ENCODE measurements at places on chromosomes 2 and 18. TPM values are rescaled to one million over a fixed set of nuclear protein-coding genes. Genes with fewer than 3 reads are reported as not detected.

DNA sequence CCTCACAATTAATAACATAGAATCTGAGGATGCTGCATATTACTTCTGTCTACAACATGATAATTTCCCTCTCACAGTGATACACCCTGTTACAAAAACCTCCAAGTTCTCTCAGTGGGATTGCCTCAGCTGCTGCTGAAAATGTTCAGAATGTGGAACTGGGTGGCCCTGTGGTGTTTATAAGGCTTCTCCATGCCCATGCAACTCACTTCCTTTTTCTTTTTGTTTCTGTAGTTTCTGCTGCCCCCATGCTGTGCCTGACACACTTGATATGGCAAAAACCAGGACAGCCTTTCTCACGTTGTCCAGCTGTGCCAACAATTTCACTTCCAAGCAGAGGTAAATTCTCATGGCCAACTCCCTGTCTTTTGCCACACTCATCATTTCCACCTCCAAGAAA is 206.2 kb downstream of the RPIA start:
- no peak for DNase-seq

DNA sequence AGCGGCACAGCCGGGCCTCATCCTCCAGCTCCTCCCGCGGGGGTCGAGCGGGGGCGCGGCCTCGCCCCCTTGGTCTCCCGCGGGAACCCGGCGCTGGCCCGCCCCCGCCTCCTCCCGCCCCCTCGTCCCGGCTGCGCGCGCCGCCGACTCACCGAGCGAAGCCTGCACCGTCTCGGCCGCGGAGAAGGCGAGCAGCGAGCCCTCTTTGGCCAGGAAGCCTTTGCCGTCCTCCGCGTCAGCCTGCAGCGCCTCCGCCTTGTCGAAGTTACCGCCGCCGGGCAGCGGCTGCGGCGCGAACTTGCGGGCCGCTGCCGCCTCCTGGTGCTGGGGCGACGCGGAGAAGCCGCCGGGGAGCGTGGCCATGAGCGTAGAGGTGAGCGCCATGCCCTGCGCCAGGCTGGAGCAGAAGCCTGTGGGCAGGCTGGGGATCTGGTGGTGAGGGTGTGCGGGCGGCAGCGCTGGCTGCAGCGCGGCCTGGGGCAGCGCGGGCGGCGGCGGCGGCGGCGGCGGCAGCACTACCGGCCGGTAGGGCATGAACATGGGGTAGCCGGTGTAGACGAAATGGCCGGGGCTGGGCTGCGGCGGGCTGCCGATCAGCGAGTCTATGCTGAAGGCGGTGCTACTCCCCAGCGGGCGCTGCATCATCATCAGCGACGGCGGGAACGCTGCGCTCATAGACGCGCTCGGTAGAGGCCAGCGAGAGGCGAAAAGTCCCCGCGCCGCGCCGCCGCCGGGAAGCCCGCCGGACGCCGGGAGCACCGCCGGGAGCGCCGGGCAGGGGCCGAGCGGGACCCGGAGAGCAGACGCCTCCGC is 683 bp downstream of the GBX2 start:
- DNase-seq = no peak

- no peak for DNase-seq
These were observed 17.2 kb upstream of the CABYR start for GRCh38 chr18:24121625-24122024.

- DNase-seq = no peak
These were observed 216.1 kb upstream of the SLC14A2 start for GRCh38 chr18:45399146-45399545.

- no peak for DNase-seq
These were observed 437.4 kb upstream of the SALL3 start for GRCh38 chr18:78542204-78542603.

GRCh38 chr18:24544949-24545348 is 84.5 kb downstream of the HRH4 start:
- DNase-seq = no peak

DNA sequence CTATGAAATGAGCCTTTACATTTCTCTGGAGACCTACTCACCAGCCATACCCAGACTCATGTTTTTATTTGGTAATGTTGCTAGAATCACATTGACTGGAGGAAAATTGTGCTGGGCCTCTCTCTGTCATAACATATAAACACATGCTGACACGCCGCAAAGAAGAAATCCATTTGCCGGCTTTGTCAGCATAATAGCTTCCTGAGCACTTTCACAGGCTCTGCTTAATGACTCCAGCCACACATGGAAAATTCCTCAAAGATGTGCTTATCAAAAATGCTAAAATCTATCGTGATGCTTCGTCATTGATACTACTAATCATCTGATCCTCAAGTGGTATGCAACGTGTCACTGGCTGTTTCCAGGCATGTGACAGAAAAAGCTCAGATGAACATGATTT is 63.1 kb downstream of the RND3 start:
- DNase-seq = no peak

TFCP2L1 gene
- 31.0 TPM for polyA plus RNA-seq

SLC4A3 gene
- polyA plus RNA-seq = 9.6 TPM

CDK15 gene
- 0.96 TPM for polyA plus RNA-seq

PTPRN gene
- not detected for polyA plus RNA-seq

RAB6D gene
- 0.05 TPM for polyA plus RNA-seq
